ENCODE measurements at places on chromosomes 7 and 10. TPM values are rescaled to one million over a fixed set of nuclear protein-coding genes. Genes with fewer than 3 reads are reported as not detected.

C10orf71 gene
- total RNA-seq = not detected

PPA1 gene
- 194 TPM for total RNA-seq

CCDC7 gene
- total RNA-seq = 20.7 TPM

TMEM139 gene
- 0.89 TPM for total RNA-seq

ORAI2 gene
- 61.1 TPM for total RNA-seq

FKBP6 gene
- not detected for total RNA-seq

AFAP1L2 gene
- total RNA-seq = 1.6 TPM

SND1 gene
- 271 TPM for total RNA-seq

TMEM229A gene
- total RNA-seq = not detected

FFAR4 gene
- total RNA-seq = not detected

CLCN1 gene
- total RNA-seq = not detected

TMEM140 gene
- total RNA-seq = 14.0 TPM

PDZD7 gene
- total RNA-seq = 0.77 TPM
